ENCODE measurements at places on chromosomes 7 and 10. TPM values are rescaled to one million over a fixed set of nuclear protein-coding genes. Genes with fewer than 3 reads are reported as not detected.

ACHE gene
- 11.3 TPM for total RNA-seq

CNTNAP2 gene
- 1.1 TPM for total RNA-seq

NUTM2B gene
- total RNA-seq = 0.76 TPM

DNA sequence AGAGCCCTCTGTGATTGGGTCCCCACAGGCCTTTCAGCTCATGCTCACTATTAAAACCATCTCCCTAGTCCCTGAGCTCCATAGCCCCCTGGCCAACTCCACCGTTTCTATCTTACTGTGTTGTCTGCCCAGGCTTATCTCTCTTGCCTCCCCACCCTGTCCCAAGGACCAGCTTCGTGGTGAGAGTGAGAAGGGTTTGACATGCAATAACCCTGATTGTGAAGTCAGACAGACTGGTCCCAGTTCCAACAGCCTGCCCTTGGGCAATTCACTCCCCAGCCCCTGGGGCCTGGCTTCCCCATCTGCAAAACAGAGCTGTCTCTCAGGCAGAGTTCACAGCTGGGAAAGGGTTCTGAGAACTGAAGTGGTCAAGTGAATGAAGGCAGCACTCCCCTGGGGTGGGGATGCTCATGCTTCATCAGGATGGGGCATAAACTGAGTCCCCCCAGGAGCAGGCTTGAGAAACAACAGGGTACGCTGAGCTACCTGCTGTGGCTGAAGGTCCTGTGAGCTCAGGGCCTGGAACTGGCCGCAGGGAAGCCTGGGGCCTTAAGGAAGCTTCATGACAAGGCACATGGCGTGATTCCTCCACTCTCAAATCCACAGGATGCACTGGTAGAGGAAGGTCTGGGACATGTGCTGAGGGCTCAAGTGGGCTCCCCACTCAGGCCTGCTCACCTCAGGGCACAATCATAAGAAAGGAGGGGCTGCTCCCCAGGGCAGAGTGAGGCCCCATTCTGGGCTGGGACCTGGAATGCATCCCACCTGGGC lies 1.8 kb upstream of the PPIF start:
- no peak overlapping the region for H3K4me3 ChIP-seq
- DNase-seq = no peak
- H3K27me3 ChIP-seq = no peaks in the 10 kb centered on the region
- H3K27ac ChIP-seq = no peak overlapping the region
- peaks cover 22% of the 10 kb centered on the region for H3K36me3 ChIP-seq

DNA sequence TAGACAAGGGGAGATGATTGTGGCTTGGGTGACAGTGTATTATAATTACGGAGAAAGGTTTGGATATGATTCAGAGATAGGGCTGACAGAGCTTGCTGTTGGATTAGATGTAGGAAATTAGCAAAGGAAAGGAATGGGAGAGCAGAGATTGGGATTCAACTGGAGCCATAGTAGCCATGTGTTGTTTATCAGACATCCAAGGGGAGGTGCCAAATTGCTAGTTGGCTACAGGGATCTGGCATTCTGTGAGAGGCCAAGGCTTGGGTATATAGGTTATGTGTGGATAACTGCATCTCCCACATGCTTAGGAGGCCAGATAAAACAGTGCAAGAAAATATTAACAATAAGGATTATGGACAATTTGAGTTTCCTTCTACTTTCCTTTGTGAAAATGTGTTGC lies 34.9 kb downstream of the CSGALNACT2 start:
- H3K27me3 ChIP-seq = no peaks in the 10 kb centered on the region
- H3K36me3 ChIP-seq = no peaks in the 10 kb centered on the region
- DNase-seq = no peak
- H3K27ac ChIP-seq = no peak overlapping the region

- H3K36me3 ChIP-seq = no peaks in the 10 kb centered on the region
- DNase-seq = no peak
- no peak overlapping the region for H3K27ac ChIP-seq
- H3K4me1 ChIP-seq = no peaks in the 10 kb centered on the region
- peaks cover 57% of the 10 kb centered on the region for H3K27me3 ChIP-seq
Measured at GRCh38 chr7:38565289-38565688, 65.9 kb downstream of the AMPH start.

- H3K4me1 ChIP-seq = peaks cover 13% of the 10 kb centered on the region
- H3K27me3 ChIP-seq = no peaks in the 10 kb centered on the region
- no peak for DNase-seq
- H3K4me3 ChIP-seq = no peak overlapping the region
- no peak overlapping the region for H3K27ac ChIP-seq
Measured at GRCh38 chr7:77702513-77702912, 6.3 kb downstream of the RSBN1L start.
